ENCODE measurements at places on chromosomes 5 and 9.

DNA sequence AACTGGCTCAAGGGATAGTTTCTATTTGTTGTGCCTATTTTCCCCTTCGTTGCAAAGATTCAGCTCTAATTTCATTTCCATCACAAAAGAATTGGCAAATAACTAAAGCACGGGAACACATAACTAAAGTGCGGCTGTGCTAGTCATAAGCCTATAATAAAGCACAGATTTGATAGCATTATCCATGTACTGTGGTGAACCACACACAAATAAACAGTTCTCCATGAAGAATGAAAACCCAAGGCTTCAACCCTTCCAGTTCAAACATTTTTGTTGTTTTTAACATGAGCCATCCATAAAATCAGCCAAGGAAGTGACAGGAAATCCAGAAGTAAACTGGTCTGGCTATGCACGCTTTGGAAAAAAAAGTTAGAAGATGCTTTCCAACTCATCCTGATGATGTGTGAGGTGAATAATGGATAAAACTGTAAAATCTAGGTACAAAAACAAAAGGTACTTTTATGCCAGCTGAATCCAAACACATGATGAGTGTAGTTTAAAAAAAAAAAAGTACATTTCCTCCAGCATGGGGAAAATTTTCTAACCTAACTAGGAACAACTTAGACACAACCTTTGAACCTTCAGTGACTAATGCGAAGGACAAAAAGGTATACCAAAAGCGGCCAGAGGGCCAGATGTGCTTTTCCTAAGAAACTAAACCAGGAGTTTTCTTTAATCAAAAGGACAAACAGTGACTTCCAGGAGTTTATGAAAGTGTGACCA, 10.2 kb downstream of the ZNF608 start:
- DNase-seq, result no peak

GRCh38 chr5:5593391-5593790, 170.9 kb downstream of the ICE1 start:
- no peak for DNase-seq

DNA sequence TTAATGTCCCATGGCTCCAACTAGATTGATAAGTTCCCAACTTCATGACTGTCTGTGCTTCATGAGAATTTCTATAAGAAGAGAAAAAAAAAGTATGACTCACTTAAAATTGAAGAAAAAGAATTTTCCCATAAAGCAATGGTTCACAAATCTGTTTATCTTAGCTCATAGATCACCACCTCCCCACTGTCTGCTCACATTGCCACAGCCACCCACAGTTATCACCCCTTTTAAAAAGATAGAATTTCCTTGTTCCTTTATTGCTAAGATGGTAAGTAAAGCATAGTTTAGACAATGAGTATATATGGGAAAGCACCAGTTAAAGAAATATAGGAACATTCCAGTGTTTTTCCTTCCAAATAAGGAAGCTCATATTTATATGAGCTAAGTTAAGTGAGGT, 67.1 kb downstream of the ALDH7A1 start:
- DNase-seq, result no peak

- no peak for DNase-seq
These were observed 29.0 kb upstream of the PUM3 start for GRCh38 chr9:2872931-2873323.

DNA sequence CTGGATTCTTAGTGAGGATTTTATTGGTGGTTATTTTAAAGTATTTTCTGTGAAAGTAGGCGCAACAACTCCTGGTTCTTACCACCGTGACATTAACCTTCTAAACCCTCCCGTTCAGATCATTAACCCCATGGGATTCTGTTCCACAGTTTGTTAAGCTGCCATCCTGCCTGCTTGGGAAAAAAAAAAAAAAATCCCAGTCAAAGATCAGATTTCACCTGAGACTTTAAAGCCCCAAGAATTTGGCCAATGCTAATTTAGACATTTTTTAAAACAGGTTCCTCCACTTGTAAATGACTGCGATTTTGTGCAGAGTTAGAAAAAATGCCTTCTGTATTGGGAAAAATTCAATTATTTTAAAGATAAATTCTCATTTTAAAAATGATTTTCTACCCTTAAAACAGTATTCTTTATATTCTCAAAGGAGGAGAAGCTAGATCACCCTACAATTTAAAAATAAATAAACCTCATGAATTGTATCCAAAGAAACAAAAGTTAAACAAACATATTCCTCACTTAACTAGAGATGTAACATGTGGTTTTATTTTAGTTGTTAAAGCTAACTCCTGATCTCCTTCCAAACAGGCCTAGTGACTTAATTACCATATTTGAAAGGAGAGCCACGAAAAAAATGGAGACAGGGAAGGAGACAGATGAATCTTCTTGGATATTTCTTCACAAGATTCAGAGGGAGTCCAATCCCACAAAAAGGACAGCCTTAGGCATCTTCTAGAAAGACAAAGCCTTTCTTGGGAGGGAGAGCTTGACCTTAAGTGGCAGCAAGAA, 93.1 kb upstream of the IFNK start:
- DNase-seq, result no peak

GRCh38 chr5:42640835-42641234, 115.8 kb upstream of the CCDC152 start:
- DNase-seq, result no peak

GRCh38 chr9:109166771-109167601, at the start of gene FRRS1L:
Gene FRRS1L (minus strand): TSS chr9:109167249. CDS start chr9:109167138, 111 bp downstream.
- no peak for DNase-seq

- DNase-seq, result no peak
These were observed 36.0 kb downstream of the FNIP1 start for GRCh38 chr5:131760793-131761192.

DNA sequence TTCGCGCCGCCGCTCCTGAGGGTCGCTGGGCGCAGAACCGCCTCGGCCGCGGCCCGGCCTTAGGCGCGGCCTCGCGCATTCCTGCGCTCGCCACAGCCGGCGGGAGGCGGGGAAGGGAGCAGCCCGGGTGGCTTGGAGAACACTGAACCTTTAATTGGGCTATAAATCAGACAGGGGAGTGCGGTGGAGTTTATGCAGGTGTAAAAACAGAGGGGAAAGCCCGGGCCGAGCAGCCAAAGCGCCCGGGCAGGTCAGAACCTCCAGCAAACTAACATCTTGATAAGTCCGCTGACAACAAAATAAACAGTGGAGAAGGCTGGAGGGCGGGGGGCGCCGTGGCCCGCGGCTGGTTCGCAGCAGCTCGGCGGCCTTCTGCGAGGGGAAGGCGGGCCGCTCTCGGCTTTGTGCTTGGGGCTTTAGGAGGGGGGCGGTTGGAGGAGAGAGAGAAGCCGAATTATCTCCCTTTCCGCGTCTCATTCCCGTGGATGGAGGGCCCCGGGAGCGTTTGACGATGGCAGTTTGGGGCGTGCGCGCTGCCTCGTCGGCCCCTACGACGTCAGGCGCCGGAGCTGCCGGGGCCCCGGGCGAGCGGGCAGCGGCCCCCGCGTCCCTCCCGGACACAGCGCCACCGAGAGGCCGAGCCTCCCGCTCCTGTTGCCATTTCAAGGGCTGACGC, 11.3 kb downstream of the FOXD1 start:
- no peak for DNase-seq

DNA sequence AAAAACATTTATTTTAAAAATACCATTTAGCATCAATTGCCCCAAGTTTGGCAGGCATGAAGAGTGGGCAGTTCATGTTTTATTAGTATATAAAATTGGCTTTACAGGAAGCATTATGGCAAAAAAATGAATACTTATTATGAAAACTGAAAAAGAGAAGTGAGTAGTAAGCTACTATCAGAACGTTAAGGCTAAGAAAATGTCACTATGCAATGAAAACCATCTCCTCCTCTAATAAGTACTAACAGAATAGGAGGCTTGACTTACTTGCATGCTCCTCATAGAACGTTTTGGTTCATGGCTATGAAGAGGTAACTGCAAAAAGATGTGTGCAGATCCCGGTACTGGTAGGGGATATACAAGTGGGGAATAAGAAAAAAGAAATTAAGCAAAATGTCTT, 23.6 kb downstream of the TICAM2 start:
- DNase-seq, result no peak

- no peak for DNase-seq
These were observed 51.5 kb upstream of the RNU6ATAC start for GRCh38 chr9:134215699-134216448.

- DNase-seq, result no peak
These were observed 57.5 kb upstream of the ZSWIM6 start for GRCh38 chr5:61274511-61274911.

DNA sequence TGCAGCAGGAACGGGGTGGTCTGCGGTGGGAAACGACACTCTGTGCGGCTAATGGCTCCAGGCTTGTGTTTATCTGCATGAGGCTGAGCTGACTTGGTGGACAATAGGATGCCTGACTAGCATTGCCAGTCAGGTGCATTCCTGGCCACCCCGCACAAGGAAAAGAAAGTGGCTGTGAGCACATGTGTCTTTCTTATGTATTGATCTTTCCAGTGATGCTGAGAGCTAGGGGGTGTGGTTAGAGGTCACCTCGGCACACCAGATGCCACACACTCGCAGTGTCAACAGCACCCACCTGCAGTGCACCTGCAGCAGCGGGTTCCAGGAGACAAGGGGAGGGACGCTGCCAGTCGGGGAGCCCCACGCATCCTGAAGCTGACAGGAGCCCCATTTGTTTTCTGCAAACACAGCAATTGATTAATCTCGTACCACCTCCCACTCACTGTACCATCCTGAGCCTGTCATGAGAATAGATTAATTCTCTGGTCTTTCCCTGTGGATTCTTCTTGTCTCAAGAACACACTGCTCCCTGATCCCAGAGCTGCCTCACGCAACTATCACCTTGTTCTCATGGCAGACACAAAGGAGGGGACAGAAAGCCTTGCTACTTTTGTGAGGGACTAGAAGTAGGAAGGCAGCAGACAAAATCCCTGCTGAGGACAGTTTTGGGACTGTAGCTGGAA, 251.7 kb upstream of the WWC1 start:
- no peak for DNase-seq

Data from cortex of kidney (tissue), 1 donor.